ENCODE measurements at places on chromosomes 2 and 18. TPM values are rescaled to one million over a fixed set of nuclear protein-coding genes. Genes with fewer than 3 reads are reported as not detected.

- DNase-seq, result no peak
Observed at GRCh38 chr2:200985799-200986198, 22.3 kb upstream of the ORC2 start.

DCDC2C gene
- total RNA-seq, result 0.33 TPM

- no peak for DNase-seq
Observed at GRCh38 chr2:15158100-15158499, 403.0 kb downstream of the NBAS start.

ST6GAL2 gene
- 1.6 TPM for total RNA-seq

CDK15 gene
- 0.72 TPM for total RNA-seq

ZNF514 gene
- 0.58 TPM for total RNA-seq
